ELF-1 (cell line): ENCODE measurements at places on chromosomes 5 and 9.

GRCh38 chr9:22413884-22414283, 32.7 kb upstream of the DMRTA1 start:
- no peak for DNase-seq

DNA sequence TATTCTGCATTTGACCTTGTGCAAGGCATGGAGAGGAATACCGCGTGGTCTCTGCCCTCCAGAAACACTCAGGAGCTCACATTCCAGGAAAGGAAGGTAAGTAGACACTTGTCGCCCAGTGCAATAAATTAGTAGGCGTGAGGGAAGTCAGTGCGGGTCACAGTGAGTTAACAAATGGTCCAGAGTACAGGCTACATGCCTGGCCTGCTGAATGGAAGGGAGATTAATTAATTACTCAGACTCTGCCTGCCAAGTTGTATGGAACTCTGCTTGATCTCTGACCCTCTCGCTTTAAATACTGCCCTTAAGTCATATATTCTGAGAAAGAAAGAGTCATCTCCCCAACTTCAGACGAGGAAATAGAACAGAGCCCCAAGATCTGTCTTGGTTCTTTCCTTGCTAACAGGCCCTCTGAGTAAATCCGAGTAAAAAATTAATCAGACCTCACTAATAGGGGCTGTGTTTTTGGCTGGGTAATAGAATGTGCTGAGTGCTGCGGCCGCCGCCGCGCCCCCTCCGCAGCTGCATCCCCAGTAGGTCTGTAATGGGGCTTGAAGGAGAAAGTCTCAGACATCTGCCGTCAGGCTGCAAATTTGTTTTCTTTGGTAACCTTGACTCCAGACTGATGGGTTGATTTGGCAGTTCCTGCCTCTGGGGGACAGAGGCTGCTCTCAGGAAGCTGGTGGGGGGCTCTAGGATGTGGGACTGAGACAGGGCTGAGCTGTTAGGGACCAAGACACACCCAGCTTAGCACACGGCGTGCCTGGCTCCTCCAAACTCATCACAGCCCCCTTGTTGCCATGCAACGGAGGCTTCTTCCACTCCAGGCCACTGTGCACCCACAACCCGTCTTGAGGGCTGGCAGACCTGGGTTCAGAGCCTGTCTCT, 144.4 kb downstream of the NSG2 start:
- DNase-seq = no peak

GRCh38 chr5:118598311-118598710, 390.0 kb downstream of the DTWD2 start:
- DNase-seq = no peak

DNA sequence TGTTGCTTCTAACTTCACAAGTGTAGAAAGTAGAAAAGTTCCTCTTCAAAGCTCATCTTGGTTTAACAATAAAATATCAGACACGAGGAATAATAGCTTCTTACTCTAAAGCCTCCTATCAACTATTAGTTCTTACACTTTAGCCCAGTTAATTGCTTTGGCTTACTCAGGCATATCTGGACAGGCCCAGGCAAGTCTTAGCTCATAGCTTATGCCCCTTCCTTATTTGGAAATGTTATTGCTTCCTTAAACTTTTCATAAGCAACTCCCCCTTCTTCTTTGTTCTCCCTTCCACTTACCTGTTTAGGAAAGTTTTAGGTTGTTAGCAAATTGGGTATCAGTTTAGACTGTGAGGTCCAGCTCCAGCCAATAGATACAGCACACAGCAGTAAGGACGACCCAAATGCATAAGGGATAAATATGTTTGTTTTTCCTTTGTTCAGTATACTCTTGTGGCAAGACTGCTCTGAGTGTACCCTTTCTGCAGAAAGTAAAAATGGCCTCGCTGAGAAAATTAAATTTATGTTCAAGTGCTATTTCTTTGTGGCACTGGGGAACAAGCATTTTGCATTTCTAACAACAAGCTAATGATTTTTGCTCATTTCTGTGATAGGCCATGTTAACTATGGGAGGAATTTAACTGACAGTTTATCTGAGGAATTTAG, 162.1 kb downstream of the SMC2 start:
- DNase-seq = no peak

DNA sequence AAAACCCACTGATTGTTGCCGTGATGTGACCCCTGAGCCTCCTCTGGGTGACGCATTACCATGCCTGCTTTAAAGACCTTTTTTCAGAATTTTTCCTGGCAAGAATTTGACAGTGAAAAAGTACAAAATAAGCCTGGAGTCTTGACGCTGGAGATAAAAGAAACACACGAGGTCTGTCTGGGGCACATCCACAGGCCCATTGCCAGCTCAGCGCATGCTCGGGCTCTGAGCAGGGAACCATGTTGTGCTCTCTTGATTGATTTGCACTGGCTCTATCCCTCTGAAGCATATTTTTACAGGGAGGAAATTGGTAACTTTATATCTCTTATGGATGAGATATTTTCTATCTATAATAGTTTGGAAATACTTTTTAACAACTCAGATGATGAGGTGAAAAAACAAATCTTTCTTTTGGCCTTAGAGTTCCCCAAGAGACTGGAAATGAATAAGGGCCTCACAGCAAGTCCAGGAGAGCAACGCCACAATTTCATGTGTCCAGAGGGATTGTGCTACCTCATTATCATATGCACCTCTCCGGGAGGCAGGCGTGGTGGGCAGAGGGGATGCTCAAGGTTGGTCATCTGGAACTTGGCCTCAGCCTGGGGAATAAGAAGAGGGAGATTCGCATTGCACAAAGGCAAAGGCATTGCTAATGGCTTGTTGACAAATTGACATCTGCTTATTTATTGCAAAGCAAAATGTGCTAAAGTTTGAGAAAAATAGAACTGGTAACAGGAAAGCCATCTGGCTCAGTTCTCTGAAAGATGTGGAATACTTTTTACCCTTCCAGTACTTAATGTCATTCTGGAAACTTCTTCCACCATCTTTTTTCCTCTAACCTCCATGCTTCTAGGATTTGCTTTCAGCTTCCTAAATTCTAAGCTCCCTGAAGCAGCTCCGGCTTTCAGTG, 183.8 kb downstream of the PJA2 start:
- DNase-seq = no peak

DNA sequence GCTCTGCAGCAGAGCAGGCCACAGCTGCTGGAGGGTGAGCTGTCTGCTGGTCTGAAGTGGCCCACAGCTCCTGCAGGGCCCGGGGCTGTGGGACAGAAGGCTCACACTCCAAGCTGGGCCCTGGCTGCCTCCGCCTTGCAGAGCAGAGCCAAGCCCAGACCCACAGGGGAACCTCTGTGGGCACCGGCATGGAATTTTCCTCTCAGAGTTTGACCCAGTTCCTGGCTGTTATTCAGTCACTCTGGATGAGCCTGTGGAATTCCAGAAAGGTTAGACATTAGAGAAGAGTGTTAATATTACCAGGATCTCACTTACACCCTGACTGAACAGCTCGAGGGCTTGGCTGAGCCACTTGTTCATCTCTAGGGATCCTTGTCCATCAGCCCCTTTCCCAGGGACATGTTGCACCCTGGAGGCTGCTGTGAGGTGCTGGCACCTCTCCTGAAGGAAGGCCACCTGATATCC, 17.5 kb downstream of the IL9 start:
- no peak for DNase-seq

DNA sequence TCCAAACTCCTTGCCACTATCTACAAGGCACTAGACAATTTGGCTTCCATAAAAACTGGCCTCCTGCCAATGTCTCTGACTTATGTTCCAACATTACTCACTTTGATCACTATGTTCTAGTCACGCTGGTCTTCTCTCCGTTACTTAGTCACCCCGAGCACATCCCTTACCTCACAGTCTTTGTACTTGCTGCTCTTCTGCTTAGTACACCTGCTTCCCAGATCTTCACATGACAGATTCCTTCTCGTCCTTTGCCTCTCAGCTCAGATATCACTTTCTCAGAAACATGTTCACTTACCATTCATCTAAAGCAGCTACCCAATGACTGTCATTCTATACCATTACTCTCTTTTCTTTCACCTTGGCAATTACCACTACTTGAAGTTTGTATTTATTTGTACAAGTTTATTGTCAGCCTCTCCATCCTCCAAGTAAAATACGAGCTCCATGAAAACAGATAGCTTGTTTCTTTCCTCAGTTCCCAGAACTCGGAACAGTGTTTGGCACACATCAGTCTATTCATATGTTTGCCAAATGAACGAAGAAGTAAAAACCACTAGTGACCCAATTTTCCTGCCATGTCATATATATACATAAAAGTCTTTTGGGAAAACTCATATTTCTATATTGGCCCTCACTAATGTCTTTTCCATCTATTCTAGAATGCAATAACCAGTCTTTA, 5.9 kb upstream of the SLC22A5 start:
- DNase-seq = no peak

- DNase-seq = no peak
Measured at GRCh38 chr5:53613536-53613935, 53.1 kb downstream of the NDUFS4 start.

GRCh38 chr9:14538526-14538925, 154.7 kb downstream of the ZDHHC21 start:
- DNase-seq = peak; percentile 45

- DNase-seq = no peak
Measured at GRCh38 chr9:123880420-123880819, 49.5 kb downstream of the DENND1A start.

DNA sequence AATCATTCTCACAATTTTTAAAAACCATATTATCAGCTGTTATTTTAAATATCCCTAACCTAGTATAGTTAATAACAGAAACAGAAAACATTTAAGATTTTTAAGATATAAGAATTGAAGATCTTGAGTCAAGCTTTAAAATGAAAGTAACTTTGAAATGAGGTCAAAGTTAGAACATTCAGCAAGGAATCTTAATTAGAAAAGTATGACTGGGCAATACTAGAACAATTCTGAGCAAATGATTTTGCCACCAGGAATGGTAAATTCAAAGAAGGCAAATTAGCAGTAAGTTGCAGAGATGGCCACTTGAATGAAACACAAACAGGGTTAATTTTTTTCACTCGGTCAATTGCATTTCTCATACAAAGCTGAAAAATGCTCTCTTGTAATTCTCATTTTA, 117.9 kb downstream of the NXNL2 start:
- no peak for DNase-seq

- no peak for DNase-seq
Measured at GRCh38 chr5:1551426-1552301, 27.9 kb upstream of the LPCAT1 start.

DNA sequence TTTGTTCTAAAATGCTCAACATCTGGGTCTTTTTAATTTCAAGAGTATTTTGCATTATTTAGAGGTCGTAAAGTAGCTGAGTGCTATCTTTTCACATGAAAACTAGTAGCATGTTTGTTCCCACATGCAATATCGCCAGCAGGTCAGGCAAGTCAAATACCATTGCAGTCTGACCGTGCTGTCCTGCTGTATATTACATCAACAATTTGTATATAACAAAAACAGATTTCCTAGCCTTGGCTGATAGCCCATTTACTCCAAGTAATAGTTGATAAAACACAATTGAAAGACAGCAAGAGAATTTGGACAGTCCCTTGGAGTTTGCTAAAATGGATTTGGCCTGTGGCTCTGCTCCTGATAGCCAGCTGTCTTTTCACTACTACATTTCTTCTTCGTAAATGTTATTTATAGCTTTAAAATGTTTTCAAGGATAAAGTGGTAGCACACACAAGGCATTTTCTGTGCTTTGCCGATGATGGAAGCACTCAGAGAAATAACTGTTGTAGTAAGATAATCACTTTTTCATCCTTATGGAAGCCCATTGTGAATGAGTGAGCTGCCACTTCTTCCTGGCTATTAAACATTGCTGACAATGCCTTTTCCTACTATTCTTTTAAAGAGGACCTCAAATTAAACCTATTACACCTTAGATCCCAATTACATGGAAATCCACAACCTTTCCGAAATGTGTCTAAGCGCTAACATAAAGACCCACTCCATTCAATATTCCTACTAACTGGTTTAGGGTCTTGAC, 992.1 kb downstream of the MAT2B start:
- DNase-seq = no peak

DNA sequence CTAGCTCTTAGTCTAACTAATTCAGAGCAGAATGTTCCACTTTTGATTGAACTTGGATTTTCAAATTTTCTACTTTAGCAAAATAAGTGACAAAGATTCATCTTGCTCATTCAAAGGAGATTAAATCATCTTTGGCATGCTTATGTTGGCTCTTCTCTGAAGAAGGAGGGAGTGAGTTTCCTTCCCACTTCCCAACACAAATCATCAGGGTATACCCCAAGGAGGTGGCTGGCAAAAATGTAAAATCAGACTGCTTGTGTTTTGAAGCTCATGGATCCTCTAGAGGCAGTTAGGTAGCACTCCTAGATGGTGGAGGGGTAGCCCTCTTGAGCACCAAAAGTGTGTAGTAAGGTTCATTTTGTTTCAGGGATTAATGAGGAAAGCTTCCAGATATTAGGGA, 343.1 kb downstream of the OSTF1 start:
- no peak for DNase-seq

- no peak for DNase-seq
Measured at GRCh38 chr5:90338712-90339372, 70.7 kb downstream of the CETN3 start.

DNA sequence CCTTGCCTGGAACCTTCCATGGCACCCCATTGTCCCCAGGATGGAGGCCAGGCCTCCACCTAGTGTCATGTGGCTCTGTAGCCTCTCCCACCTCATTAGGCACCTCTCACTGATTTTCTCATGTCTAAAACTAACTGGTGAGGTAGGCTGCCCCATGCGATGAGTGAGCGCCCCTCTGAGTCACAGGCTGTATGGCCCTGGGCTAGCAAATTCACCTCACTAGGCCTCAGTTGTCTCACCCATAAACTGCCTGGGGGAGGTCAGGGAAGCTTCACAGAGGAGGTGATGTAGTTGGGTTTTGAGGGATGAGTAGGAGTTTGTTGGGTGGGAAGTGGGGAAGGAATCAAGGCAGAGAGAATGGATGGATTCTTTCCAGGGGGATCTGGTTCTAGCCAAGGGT, 8.8 kb downstream of the RXRA start:
- DNase-seq = no peak

DNA sequence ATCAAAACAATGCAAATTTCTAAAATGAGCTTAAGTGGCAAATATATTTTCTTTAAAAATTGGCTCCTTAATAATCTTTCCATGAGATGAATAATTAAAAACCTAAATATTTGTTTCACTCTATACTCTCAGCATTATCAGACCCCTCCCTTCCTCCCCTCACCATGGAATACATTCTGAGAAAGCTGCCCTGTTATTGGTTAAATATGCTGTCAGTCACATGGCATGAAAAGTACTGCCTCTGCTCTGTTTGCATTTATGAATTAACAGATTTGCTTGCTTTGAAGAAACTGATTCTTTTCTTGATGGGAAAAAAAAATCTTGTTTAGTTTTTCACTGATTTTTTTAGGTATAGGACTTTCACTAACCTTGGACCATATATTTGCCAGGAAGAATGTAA, 17.0 kb upstream of the RPS23 start:
- no peak for DNase-seq
